Activated CD8-positive, alpha-beta memory T cell treated with anti-CD3 and anti-CD28 coated beads for 4 hours (primary cell): ENCODE measurements at places on chromosomes 1 and 21.

GRCh38 chr1:219402925-219403324, 210.0 kb downstream of the ZC3H11B start:
- no peak for DNase-seq

DNA sequence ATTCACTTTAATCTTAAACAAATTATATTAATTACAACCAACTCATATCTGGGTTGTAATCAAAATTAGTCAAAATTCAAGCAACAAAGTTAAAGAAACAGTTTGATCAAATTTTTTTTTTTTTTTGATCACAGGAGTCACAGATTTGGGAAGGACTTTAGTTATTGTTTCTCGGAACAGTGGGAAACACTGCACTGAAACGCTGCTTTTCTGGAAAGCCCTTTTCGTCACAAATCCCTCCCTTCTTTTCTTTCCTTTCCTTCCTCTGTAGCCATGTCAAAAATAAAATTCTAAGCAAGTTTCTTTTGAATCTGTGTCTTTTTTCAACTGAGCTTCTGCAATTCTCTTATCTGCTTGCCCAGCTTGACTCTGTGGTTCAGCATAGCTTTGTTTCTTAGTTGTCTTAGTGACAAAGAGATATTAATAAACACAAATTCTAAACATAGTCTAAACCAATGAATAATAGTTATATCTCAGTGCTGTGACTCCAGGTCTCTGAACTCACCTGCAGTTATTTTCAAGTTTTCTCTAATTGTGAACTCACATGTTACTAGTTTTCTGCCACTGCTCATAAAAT, 53.8 kb downstream of the PTGS2 start:
- DNase-seq, result no peak

DNA sequence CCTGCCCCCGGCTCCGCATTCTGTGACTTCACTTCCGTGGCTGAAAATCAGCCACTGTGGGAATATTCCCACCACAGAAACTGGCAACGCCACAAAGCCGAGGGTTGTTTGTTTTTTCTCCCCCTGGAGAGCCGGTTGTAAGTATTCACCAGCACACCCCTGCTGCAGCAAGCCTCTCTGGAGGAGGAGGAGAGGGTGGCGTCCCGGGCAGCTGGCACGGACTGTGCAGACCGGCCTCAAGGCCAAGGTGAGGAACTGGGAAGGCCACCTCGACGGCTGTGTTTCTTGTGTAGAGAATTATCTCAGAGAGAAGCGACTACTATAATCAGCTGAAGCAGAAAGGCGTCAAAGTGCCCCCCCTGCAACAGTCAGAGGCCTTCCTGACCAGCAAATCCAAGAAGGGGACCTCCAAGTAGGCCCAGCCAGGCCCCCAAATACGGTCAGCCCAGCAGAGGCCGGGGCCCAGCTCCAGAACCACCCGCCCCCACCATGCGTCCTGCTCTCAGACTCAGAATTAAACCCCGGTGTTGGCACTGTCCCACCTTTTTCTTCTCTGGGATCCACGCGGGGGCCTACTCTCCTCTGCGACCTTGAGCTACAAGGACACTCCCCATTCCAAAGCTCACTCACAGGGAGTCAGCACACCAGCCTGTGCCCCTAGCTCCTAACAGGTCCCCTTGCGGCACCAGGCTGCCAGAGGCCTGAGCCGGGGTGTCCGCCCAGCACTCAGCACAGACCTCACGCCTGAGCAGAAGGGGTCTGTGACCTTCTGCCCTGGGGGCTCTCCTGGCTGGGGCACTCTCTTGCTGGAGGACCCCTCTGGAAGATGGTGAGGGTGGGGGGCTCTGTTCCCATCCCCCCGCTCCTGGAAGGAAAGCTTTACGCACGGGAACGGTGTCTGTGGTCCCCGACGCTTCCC, 1.2 kb upstream of the SMIM1 start:
- DNase-seq, result no peak

- no peak for DNase-seq
Measured at GRCh38 chr1:59005491-59006288, 221.8 kb upstream of the JUN start.

DNA sequence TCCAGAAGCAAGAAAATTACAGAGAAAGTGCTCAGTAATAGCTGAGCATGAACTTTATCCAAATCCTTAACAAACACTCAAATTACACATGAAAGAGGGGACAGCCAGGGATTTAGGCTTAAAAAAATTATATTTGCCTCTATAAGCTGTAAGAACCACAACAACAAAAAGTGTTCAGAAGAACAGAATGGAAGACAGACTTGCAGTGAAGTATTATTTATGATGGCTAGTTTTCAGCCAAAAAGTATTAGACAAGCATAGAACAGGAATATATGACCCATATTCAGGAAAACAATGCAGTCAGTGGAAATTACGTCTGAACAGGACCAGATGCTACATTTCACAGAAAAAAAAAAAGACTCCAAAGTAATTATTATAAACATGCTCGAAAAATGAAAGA, 1246.3 kb downstream of the NCAM2 start:
- no peak for DNase-seq

GRCh38 chr1:214022810-214023425, 35.1 kb downstream of the PROX1 start:
- no peak for DNase-seq
